T1000 (cell line): ENCODE measurements at places on chromosomes 1 and 21.

DNA sequence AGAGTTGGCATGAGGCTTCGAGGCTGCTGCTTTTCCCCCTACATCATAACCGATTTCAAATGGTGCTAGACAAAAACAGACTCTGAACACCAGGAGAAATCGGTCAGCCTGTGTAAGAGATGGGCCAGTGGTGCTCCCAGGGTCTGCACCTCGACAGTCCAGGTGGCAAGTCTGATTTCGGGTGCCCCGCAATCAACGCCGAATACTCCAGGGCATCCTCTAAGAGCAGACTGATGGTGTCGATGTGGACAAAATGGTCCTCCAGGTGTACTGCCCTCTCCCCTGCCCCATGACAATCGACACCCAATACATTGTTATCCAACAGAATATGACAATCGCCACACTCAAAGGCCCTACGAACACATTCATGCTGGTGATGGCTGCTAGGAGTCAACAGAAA lies 50.0 kb downstream of the CD46 start:
- no peak for DNase-seq

DNA sequence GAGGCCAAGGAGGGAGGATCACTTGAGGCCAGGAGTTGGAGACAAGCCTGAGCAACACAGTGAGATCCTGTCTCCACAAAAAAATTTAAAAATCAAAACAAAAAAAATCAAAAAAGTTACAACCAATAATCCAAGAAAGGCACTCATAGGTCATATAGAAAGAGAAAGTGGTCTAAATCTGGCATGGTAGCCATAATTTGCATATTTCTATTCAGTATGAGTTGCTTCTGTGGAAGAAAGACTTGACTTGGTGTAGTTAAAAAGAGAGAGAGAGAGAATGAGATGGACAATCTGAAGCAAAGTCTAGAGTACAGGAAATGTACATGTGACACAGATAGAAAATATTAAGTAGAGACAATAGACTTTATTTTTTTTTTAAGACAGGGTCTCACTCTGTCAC lies 22.5 kb downstream of the JMJD4 start:
- DNase-seq, result no peak

DNA sequence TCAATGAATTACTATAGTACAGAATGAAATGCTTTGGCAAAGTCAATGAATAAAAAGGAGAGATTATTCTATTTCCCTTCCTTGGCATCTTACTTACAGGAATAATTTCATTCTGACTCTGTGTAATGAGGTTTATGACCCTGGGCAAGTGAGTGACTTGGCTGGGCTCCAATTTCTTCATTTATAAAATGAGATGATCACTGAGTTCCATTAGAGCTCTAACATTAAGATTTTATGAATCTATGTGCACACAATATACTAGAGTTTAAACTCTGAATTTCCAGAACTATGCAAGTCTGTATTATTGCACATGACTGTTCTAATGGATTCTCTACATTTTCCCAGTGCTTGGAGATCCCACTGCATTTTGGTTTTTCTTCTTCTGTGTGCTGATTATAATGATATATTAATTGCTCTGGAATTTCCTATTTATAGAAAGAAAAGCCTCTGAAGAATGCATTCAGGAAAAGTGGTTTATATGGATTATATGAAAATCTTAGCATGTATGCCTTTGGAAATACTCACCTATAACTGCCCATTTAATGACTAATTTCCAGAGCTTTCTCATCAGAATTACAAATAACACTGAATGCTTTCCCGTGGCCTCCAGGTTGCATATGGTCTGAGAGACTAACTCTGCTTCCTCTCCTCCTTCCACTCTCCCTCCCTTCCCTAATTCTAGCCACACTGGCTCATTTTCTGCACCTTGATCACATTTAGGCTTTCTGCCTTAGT lies 97.4 kb upstream of the CHRM3 start:
- no peak for DNase-seq

DNA sequence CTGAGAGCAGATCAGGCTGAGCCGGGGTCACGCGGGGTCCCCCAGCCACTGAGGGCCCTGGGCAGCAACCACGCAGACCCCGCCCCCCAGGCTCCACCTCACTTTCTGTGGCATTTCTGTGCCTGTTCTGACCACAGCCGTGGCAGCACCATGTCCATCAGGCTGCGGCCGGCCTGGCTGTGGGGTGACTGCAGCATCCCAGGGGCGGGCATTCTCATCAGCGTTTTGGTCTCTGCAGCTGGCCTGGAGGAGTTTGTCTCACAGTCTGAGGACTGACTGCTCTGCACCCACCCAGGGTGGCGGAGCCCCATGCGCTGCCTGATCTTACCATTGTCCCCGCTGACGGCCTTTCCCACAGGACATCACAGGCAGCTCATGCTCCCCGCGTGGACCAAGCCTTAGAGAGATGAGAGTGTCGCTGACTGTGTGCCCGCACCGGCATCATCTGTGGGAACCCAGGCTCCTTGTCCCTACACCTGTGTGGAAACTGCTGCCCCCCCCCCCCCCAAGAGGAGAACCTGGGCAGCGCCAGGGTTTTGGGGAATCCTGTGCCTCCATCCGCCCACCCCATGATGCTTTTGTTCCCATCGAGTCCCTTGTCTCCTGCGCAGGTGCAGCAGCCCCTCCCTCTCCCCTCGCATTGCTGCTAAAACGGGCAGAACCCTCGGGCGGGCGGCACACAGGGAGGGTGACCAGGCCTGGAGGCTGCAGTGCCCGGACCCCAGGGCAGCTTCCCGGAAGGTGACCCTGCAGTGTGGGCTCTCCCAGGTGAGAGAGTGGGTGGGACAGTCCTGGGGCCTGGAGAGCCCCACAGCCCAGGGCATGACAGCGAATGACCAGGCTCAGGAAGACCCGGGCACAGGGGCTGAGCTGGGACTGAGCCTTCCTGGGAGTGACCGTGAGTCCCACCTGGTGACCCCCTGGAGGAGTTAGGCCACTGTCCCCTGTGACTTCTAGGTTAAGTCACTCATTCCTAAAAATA lies 1.8 kb downstream of the KRTAP10-1 start:
- no peak for DNase-seq

- no peak for DNase-seq
Measured at GRCh38 chr1:118977600-118977999, 10.5 kb downstream of the TBX15 start.

DNA sequence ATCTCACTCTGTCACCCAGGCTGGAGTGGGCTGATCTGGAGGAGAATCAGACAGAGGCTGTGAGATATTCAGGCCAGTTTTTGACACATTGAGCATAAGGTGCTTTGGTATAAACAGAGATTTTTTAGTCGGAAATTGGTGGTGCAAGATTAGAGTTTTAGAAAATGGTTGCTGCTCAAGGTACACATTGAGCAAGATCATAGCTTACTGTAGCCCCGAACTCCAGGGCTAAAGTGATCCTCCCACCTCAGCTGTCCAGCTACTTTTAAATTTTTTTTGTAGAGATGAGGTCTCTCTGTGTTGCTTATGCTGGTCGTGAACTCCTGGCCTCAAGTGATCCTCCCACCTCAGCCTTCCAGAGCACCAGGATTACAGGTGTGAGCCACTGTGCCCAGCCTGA lies 43.9 kb upstream of the USP1 start:
- no peak for DNase-seq

DNA sequence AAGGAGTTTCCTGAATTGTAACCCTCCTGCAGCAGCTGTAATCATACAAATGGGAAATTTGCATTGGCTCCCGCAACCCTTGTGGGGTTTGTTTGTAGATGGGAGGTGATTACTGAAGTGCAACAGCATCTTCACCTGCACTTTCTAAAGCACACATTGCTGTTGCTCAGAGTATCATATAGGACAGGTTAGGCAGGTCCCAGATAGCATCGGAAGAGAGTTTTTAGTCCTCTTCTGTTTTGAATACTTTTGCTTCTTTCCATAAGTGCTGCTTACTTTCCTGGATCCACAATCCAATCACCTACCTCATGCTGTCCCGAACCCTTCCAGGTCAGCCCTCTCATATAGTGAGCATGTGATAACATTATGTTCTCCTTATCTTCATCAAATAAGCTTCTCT lies 300.4 kb downstream of the PTPRC start:
- DNase-seq, result no peak

DNA sequence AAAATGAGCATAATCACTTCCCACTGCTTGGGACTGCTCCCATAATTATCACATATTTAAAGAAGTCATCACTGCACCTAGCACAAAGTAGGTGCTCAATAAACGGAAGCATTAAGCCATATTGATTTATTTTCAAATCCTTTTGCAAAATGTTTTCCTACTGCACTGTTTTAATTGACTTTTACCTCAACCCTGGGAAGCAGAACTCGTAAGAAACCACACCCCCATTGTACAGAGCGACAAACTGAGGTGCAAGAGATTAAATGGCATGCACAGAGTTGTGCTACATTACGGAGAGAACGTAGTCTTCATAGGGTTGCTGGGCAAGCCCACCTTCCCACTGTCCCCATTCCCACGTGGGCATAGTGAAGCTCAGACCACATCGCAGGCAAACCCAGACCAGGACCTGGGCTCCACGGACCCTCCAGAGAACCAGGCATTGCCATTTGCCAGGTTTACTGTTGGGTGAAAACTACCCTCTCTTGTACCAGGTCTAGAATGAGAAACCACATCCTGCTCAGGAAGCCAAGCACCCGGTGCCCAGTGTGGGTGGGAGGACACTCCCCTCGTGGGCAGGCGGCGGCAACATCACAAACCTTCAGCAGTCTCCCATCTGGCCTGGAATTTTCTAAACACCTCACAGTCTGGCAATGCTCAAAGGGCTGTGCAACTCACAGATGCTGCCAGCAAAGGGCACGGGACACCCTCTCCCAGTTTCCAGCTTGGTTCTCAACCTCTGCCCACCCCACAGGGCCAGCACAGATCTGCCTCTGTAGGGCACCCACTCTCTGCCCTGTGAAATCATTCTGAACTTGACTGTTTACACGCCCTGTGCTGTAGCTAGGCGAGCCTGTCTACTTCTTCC lies 8.2 kb downstream of the IFFO2 start:
- no peak for DNase-seq

DNA sequence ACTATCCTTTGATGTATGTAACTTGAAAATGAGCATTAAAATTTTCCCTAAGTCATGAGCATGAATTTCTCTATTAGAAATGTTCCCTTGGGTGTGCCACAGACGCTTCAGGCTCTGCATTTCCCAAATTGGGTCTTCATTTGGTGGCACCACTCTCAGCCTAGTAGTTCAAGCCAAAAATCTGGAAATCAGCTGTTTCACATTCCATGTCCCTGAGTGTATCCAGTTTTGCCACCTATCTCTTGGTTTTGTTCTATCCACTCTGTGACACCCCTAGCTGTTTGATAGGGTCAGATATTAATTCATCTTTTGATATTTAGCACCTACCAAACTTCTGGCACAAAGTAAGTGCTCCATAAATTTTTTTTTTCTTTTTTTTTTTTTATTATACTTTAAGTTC lies 89.5 kb upstream of the DPH5 start:
- DNase-seq, result no peak

DNA sequence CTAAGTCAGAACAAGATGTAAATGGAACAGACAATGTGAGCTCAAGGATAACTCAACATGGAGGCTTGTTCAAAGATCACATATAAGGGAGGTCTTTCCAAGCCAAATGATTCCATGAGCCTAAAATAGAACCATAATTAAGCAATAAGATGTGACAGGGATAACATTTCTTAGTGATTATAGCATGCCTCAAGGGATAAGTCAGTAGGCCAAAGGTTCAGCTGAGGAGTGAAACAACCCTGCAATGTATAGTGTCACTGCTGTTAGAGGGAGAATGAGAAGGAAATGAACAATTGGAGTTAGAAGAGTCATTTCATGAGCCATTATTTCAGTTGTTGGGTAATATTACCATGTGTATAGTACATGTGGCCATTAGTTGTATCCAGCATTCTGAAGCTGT lies 25.0 kb downstream of the GORAB start:
- DNase-seq, result no peak

DNA sequence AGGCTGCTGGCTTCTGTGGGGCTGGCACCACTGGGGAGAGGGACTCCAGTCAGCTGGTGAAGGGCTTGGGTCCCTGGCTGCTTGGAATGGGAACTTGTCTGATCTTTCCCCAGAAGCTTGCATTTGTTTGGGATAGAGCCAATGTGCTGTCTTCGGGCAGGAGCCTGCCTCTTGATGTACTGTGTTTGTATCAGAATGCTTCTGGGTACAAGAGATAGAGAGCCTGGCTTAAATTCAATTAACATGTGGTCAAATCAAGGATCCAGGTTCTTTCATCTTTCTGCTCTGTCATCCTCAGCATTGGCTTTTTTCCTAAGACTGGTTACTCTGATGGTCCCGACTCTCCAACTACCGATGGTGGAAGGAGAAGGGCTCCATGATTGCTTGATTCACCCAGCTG lies 16.0 kb upstream of the PROK1 start:
- no peak for DNase-seq

DNA sequence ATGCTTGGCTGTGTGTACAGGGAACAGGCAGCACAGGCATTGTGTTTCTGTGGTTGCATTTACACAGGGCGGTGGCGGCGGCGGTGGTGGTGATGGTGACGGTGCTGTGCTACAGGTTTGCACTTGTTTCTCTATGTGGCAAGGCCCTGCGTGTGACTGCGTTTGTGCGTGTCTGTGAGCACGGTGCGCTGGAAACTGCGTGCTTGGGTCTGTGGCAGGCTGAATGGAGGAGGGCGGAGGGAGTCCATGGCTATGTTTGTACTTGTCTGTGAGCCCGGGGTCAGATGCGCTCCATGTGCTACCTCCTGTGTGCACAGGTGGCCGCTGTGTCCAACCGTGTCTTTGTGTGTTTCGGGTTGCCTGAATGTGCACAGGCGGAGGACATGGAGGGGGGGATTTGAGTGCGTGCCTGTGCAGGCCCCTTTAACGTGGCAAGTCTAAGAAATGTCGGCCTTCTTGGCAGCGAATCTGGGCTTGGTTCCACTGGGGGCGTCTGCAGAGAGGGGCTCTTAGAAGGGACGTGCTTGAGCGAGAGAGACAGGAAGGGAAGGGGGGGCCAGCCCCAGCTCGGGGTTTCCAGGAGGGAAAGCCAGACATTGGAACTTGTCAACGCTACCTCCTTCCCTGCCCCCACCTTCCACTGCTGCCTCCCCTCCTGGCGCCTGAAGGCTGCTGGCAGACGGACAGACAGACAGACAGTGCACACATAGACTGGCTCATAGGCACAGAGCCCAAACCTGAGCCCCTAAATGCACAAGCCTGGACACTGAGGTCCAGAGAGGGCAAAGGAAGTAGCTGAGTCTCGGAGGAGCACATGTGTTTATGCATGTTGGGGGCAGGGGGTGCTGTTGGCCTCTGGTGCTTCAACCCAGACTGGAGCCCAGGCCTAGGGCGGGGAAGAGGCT lies 32.7 kb upstream of the WASF2 start:
- DNase-seq, result no peak
